ENCODE measurements at places on chromosomes 5 and 9. TPM values are rescaled to one million over a fixed set of nuclear protein-coding genes. Genes with fewer than 3 reads are reported as not detected.

RBM18 gene
- total RNA-seq, result 18.8 TPM

MUSK gene
- not detected for total RNA-seq

- DNase-seq, result no peak
Measured at GRCh38 chr9:16068476-16068875, 515.6 kb downstream of the CCDC171 start.

GRCh38 chr5:63029891-63030290 lies 451.3 kb downstream of the LRRC70 start:
- no peak for DNase-seq

DNA sequence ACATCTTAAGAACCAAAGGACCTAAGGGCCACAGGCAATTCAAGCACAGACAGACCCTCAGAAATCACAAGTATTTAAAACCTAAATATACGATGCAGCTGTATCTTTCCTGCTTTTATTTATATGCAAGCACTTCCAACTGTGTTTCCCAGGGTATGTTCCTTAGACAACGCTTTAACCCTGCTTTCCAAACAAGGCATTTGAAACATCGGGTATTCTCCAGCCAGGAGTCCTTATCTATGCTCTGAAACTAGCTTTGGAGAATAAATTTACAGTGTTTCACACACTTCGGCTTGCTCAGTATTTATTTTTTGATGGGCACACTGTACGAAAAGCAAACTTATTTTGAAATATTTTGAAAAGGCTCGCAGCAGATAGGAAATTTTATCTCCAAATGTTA lies 13.5 kb downstream of the NR6A1 start:
- no peak for DNase-seq

PCDHB13 gene
- 2.9 TPM for total RNA-seq

DNA sequence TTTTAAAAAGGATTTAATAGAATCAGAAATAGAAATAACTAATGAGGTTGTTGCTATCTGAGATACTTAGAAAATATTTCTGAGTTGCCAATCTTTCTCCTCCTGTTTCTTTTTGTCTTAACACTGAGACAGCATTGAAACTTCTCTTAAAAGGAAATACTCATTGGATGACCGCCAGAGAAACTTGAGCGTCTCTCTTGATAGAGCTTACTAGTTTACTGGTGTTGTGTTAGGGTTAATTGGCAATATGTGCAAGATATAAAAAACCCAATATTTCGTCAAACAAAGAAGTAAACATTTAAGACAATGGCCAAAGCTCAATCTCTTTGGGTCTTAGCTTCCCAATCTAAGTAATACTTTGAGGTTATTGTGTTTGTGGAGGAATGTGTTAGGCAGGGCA lies 176.4 kb upstream of the CHD1 start:
- no peak for DNase-seq

MAMDC2 gene
- total RNA-seq, result 77.5 TPM

DNA sequence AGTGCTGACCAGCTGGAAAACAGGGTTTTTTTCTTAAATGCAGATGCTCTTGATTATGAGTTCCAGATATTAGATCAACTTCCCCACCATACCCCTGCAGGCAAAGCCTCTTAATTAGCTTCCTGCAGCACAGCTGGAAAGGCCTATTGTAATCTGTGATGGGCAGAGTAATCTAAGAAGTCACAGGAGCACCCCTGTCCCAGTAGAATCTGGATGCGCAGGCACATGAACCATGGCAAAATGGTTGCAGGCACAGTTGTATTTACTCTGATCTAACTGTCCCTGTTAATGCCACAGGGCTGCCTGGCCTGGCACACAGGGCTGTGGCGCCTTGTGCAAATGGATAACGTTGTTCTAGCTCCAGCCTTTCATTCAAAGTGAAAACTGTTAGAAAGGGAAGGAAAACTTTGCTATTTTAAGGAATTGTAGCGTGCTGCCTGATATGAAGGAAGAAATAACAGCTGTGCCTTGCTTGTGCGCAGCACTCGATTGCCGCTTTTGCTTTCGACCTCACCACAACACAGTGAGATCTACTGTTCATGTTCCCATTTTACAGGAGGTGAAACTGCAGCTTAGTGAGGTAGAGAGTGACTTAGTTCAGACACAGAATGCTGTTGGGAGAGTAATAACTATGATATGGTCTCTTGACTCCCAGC lies 2.3 kb downstream of the TGFBI start:
- no peak for DNase-seq
